ENCODE measurements at places on chromosomes 2 and 18. TPM values are rescaled to one million over a fixed set of nuclear protein-coding genes. Genes with fewer than 3 reads are reported as not detected.
A peak's percentile ranks its signal among the peaks of the same experiment; 100 is the strongest.

- peak overlapping the region; percentile 69 for H3K27ac ChIP-seq
- peak overlapping the region; percentile 87 for H3K4me3 ChIP-seq
- peaks cover 18% of the 10 kb centered on the region for H3K4me1 ChIP-seq
- no peak for DNase-seq
Measured at GRCh38 chr2:73386342-73386868, 769 bp downstream of the ALMS1 start.

DNA sequence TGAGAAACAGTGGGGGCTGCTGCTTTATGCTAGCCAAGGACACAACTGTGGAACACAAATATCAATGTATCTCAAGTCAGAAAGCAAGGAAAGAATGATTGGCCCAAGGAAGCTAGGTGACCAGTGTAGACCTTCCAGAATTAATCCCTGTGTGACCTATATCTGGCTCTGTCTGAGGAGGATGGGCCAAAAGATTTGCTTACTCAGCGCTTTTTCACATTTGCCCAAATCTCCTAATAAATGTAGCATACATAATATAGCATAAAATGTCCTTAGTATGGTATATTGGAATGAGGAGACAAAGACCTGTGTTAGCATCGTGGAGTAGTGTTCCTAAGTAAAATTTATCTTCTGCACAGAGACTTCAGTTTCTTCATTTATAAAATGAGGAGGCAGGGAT is 66.7 kb upstream of the NT5C1B start:
- no peak for DNase-seq
- H3K4me3 ChIP-seq, result no peak overlapping the region
- no peak overlapping the region for H3K27ac ChIP-seq

DNA sequence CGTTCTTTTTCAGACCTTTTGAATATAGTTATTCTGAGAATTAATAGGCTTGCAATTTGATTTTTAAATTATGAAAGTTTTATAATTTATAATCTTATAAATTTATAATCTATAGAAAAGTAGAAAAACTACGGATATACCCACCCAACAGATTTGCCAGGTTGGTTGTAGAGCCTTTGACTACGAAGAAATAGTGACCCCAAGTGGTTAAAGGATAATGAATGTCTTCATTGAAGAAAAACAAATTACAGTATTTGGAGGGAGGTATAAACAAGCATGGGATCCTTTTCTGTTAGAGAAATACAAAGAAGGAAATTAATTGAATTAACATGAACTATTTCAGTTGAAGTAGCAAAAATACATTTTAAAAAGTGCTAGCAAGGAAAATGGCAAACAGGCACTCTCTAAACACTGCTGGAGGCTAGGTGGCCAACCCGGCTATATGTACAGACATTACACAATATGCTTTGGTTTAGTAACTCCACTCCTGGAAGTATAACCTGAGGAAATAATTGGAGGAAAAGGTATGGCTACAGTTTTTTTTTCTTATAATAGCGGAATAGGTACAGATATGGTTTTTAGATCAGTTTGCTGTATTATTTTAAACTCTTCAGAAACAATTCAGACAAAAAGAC is 110.9 kb downstream of the MIB1 start:
- peaks cover 3% of the 10 kb centered on the region for H3K36me3 ChIP-seq
- no peaks in the 10 kb centered on the region for H3K27me3 ChIP-seq
- no peak overlapping the region for H3K27ac ChIP-seq
- H3K4me3 ChIP-seq, result no peak overlapping the region
- H3K4me1 ChIP-seq, result peaks cover 11% of the 10 kb centered on the region

- H3K27me3 ChIP-seq, result no peaks in the 10 kb centered on the region
- H3K27ac ChIP-seq, result no peak overlapping the region
- DNase-seq, result no peak
- H3K36me3 ChIP-seq, result no peaks in the 10 kb centered on the region
- peaks cover 33% of the 10 kb centered on the region for H3K4me1 ChIP-seq
- no peak overlapping the region for H3K4me3 ChIP-seq
Measured at GRCh38 chr2:241959751-241960269, 90.3 kb downstream of the RTP5 start.

- no peak for DNase-seq
- H3K4me1 ChIP-seq, result peaks cover 17% of the 10 kb centered on the region
- H3K27ac ChIP-seq, result no peak overlapping the region
- no peak overlapping the region for H3K4me3 ChIP-seq
Measured at GRCh38 chr2:59233920-59234319, 992.8 kb upstream of the FANCL start.

DNA sequence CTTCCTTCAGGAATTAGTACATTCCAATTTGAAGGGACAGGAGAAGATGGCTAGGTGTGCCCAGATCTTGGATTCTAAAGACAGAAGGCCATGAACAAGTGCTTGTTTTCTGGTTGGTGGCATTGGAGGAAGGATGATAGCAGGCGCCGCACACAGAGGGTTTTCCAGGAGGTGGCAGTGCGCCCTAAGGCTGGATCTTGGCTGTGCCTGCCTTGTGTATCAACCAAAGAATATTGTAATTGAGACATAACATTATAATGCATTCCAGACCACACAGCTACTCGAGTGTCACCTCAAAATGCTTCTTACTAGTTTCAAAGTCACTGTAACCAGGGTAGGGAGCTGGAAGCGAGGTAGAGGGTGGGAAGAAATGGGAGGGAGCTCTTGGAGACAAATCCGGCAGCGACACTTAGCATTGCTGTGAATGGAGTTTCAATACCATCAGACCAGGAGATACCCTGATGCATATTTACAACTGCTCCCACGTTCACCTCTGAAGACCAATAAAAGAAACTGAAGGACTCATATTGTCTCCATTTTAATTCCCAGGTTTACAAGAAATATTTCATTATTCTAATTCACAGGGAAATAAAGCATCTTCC is 42.5 kb downstream of the CPO start:
- no peaks in the 10 kb centered on the region for H3K4me1 ChIP-seq
- H3K27ac ChIP-seq, result no peak overlapping the region
- DNase-seq, result peak; percentile 59
- no peaks in the 10 kb centered on the region for H3K36me3 ChIP-seq
- no peaks in the 10 kb centered on the region for H3K27me3 ChIP-seq
- no peak overlapping the region for H3K4me3 ChIP-seq

Gene PRKAG3
- total RNA-seq, result not detected

Gene AQP12A
- total RNA-seq, result not detected

- H3K4me1 ChIP-seq, result no peaks in the 10 kb centered on the region
- no peaks in the 10 kb centered on the region for H3K27me3 ChIP-seq
Measured at GRCh38 chr18:1658908-1659566, 754.4 kb downstream of the ADCYAP1 start.

DNA sequence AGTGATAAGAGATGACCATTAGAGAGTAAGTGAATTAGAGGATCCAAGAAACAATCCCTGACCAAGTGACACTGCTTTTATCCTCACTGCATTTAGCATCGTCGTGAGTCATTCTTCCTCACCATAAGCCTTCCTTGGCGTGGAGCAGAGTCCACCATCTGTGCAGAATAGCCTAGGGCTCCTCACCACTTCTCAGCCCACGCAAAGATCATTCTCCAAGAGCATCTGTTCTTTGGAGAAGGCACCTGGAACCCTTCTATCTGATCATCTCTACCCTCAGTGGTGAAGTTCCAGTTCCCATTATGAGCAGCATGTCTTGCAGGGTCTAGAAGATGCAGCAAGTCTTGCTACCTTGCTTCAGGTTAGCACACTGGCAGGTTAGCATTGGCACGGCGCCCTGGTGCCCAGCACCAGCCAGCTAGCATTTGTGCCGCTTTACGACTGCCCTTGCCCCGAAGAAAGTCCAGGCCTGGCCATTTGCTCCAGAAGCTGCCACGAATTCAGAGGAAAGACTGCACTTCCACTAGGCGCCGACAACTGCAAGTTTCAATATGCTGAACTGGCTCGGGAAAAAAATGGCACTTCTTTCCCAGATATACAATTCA is 225.8 kb downstream of the TTC32 start:
- no peak overlapping the region for H3K4me3 ChIP-seq
- no peak for DNase-seq
- H3K27me3 ChIP-seq, result peaks cover 2% of the 10 kb centered on the region

DNA sequence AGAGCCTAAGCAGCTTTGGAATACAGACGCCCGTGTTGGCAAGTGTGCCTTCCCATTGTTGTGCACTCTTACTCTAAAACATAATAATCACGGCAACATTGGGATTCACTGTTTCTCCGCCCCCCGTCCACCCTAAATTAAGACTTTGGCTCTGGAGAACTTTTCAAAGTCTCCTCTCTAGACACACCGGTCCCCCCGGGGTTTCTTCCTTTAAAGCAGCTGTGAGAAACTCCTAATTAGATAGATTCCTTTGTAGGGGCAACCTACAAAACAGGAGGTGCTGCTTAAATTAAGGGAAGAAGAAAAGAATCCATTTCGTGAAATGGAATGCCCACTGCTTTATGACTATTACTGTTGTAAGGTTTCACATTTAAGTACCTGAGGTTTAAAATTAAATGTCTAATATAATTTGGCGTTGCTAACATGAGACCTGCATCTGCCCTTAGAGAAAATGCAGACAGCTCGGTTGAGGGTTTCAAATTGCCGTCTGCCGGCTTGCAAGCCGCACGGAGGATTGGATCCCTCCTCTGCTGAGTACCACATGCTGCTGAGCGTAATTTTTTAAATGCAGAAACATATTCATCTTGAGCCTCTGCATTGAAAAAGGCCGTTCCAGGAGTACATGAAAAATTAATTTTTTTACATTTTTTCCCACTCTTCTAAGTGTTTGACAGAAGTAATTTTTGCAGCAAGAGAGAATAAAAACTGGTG is 233.3 kb downstream of the GBX2 start:
- no peaks in the 10 kb centered on the region for H3K27me3 ChIP-seq
- H3K36me3 ChIP-seq, result no peaks in the 10 kb centered on the region
- H3K4me3 ChIP-seq, result no peak overlapping the region
- no peak for DNase-seq
- H3K27ac ChIP-seq, result no peak overlapping the region
- no peaks in the 10 kb centered on the region for H3K4me1 ChIP-seq

Measured in B cell (primary cell).